Motor neuron (in vitro differentiated cells): ENCODE measurements at places on chromosomes 5 and 9.
A peak's percentile ranks its signal among the peaks of the same experiment; 100 is the strongest.

DNA sequence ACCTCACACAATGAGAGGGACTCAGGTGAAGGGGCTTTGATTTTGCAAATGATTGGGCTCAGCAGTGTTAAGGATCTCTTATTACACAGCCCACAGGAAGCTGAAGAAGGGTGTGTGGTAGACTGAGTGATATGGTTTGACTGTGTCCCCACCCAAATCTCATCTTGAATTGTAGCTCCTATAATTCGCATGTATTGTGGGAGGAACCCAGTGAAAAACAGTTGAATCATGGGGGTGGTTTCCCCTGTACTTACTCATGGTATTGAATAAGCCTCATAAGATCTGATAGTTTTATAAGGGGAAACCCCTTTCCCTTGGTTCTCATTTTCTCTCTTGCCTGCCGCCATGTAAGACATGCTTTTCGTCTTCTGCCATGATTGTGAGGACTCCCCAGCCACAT, 132.5 kb upstream of the FBXL7 start:
- peak; percentile 62 for ATAC-seq

GRCh38 chr5:170896779-170897178, 35.0 kb downstream of the RANBP17 start:
- no peak for ATAC-seq

GRCh38 chr5:159990506-159990905, 18.4 kb upstream of the TTC1 start:
- no peak for ATAC-seq

DNA sequence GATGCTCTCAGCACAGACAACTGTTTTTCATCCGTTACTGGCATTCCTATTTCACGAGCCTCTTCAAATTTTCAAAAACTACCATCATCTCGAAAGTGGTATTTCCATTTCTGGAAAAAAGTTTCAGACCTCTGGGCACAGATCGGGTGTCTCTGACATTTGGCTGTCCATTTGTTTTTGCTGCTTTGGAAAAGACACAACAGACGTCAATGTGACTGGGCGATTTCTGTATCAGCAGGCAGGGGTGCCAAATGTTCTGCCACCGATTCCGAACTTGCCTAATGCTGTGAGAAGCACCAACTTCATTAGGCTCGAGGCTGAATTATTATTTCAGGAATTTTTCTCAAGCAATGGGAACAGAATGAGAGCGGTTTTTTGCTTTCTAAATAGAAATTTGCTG, 105.6 kb downstream of the ARSB start:
- ATAC-seq, result no peak

DNA sequence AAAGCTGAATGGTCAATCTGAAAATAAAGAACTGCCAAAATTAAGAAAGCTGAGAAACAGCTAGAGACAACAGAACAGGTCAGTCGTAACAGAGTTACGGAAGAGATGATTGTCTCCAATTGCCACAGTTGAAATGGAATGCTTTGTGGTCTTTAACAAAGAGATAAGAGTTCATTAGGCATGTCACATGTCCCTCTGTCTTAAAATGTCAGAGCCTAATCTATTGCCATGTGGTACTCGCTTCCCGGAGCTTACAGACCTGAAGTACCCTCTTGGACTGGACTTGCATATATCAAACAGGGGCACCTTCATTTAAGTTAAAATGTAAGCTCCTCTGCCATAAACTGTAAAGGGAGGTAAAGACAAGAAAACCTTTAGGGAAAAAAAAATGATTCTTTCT, 19.7 kb downstream of the TTC39B start:
- no peak for ATAC-seq

- ATAC-seq, result no peak
These were observed 56.2 kb upstream of the ZSWIM6 start for GRCh38 chr5:61275841-61276240.

GRCh38 chr5:20360263-20360662, 372.3 kb upstream of the CDH18 start:
- ATAC-seq, result no peak

- no peak for ATAC-seq
These were observed 1.7 kb downstream of the CCNG1 start for GRCh38 chr5:163439092-163439425.

- ATAC-seq, result no peak
These were observed 17.8 kb downstream of the SLC38A9 start for GRCh38 chr5:55694152-55694830.

GRCh38 chr5:135008556-135008955, 25.5 kb downstream of the PITX1 start:
- ATAC-seq, result no peak

- ATAC-seq, result no peak
These were observed 20.6 kb upstream of the CYLC2 start for GRCh38 chr9:102974530-102974929.

- ATAC-seq, result no peak
These were observed 250.5 kb downstream of the NR2F1-AS1 start for GRCh38 chr5:93330506-93330905.

- no peak for ATAC-seq
These were observed 10.3 kb upstream of the DOCK2 start for GRCh38 chr5:169626779-169627178.
